WTC11 (cell line): ENCODE measurements at places on chromosomes 7 and 10.

- DNase-seq: peak; percentile 42
Measured at GRCh38 chr7:51459809-51460208, 143.2 kb upstream of the COBL start.

DNA sequence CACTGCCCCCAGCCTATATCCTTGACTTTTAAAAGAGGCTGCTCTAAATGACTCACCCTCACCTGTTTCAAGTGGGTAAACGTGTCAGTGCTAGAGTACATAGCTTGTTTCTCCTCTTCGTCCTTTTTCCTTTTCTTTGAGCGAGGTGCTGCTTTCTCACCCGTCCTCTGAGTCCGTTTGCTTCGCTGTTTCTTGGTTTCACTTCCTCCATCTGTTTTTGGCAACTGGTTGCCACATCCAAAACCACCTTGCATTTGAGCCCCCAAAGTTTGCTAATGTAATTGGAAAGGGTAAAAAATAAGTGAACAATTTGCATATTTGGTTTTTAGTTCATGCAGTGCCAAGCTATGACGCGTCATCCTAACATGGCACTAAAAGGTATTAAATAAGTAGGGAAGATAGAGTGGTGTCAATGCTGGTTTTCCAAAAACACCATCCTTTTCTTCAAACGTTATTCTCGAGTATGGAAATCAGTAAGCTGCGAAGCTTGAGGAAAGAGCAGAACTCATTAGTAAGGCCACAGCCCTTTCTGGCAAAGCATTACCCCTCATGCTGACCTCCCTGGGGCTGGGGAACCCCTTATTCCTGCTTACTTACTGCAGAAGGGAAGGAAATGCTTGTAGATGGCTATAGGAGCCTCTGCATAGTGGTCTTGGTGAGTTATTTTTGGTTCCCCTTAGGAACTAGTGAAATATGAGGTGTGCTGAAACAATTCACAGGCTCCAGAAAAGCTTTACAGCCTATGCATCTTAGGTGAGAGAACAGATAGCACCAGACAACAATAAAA, 133.5 kb downstream of the GALNT11 start:
- DNase-seq: no peak

- DNase-seq: no peak
Measured at GRCh38 chr7:98997846-98998245, 119.5 kb downstream of the TRRAP start.

- DNase-seq: no peak
Measured at GRCh38 chr7:11172835-11173234, 199.2 kb downstream of the PHF14 start.

DNA sequence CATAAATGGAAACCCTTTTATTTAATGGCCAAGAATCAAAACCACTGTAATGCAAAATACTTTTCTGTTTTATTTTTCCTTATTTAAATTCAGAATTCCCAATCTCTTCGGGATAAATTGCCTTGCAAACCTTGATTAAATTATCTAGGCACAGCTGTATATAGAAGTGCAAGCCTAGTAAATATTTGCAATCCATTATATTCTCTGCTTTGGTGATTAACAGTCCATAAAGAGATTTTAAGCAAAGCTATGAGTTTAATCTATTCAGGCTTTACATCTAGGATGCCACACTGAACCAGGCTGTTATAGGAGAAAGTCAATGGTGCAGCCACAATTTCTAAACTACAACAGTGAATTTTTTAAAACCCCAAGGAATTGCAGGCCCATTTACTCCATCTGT, 43.6 kb upstream of the THSD7A start:
- DNase-seq: no peak

DNA sequence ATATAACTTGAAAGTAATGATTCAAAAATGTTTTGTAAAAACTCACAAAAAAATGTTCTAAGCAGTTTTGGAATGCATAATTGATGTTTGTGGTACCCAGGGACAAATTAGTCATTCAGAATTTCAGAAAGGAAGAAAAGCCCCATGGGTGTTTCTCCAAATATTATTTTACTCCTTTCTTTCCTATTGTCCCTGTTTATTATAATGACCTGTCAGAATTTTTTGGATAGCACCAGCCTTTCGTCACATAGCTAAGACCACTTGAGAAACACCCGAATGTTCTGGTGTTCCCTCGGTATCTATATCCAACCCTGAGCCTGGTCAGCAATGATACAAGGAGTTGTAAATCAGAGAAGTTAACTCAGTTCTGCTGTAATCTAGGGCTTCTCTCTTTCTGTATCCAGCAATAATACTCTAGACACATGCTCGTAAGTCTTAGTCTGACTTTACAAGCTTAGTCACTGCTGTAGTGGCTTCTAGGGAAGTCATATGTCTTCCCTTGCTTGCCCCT, 64.8 kb upstream of the MEOX2 start:
- no peak for DNase-seq

DNA sequence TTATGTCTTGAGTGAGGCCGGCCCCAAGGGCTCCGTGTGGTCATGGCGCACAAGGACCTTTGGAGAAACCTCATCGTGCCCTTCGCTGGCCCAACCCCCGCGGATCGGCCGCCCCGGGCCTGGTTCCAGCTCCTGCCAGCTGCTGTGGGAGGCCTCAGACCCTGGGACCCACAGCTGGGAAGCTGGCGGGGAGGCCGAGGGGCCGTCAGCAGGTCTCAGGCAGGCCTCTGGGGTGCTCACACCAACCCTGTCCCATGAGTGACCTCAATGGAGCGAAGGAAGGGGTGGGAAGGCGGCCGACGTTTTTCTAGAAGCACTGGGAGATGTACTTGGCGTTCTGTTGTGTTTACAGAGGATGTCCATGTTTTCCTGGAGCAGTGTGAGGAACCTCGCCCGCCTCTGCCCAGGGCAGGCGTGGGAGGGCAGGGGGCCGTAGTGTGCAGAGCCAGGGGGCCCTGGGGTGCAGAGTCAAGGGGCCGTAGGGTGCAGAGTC, 18.6 kb upstream of the ADGRA1 start:
- no peak for DNase-seq

- no peak for DNase-seq
Measured at GRCh38 chr7:42262964-42263363, 26.0 kb upstream of the GLI3 start.

- no peak for DNase-seq
Measured at GRCh38 chr10:90141791-90142190, 440.4 kb downstream of the KIF20B start.

DNA sequence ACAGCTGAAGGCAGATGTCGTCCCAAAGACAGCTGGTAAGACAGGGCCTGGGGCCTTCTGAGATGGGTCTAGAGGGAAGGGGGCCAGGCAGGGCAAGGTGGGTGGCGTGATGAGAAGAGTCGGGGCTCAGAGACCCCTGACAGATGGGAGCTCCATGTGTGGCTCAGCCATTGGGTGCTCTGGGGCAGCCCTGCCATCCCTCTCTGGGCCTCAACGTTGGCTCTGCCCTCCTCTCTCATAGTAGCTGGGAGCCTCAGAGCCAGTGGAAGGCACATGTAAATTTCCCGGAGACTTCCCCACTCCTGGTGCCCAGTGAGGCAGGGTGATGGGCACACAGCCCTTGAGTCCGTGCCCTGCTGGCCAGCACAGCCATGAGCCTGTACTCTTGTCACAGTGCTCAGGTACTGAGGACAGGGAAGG, 1.8 kb downstream of the PPIF start:
- DNase-seq: no peak

DNA sequence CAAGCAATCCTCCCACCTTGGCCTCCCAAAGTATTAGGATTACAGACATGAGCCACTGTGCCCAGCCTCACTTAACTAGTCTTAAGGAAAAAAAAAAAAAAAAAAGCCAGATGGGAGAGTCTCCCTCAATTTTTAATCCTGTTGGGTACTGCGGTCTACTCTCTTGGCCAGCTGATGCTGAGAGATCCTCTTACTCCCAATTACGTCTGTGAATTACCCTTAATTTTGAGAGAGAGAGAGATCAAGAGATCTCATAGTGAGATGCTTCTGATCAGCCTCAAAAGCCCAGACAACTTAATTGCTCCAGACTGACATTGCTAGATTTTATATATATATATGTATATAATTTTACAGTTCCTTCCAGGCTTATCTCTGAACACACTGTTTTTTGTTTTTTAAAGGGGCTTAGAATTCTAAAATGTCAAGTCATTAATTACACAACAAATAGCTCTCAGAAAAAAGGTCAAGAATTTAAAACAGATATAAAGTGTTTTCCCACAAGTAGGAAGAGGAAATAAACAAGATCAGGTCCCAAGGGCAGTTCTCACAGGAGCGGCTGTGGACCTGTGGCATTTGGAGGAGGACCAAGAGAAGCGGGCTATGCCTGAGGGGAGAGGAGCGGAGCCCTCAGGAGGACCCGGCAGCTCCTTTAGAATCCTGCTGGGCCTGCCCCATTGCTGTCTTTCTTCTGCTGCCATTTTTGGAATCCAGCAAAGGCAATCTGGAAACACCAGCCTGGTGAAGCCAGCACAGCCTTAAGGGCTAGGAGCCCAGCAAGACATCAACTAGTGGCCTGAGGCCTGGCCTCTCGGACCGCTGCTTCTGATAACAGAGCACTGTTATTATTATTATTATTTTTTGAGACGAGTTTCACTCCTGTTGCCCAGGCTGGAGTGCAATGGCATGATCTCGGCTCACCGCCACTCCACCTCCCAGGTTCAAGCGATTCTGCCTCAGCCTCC, 30.1 kb downstream of the DENND2A start:
- no peak for DNase-seq

- no peak for DNase-seq
Measured at GRCh38 chr10:62244785-62245467, 23.7 kb downstream of the RTKN2 start.

DNA sequence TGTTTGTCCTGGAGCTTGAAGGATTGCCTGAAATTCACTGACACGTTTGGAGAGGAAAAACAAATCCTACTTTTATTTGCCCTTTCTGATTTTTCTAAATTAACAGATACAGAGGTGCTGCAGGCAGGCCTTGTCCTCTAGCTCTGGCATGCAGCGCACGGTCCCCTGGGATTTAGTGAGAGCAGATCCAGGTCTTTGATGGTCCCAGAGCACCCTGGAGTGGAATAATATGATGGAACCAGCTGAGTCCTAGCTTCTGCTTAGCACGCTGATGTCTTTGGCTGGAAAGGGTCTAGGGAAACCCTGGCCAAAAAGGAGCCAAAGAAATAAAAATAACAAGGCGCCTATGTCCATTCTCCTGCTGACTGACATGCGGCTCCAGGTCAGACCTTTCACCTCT, 40.5 kb downstream of the C10orf120 start:
- no peak for DNase-seq

DNA sequence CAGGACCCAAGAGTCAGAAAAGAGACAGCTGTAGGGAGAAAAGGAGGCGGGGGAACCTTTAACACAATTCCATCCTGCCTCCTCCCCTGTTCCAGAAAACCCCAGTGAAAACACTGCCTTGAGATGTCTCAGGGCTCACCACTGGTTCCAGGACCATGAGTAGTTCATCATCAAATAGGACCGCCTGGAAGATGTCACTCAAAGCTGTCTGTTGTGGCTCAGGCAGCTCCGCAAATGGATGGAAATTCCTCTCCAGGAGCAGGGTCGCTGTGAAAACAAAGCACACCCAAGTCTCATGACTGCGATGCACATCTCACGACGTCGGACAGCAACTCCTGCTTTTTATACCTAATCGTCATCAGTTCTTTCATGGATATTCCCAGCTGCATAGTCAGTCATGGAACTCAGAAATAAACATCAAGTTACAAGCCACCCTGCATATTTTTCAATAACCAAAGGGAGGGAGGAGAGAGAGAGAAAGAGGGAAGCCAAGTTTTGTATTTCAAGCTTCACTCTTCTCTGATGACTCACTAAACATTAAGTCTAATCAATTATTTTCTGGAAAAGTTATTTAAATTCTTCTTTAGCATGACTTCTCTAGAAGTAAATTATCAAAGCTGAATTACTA, 49.2 kb downstream of the GSDME start:
- DNase-seq: no peak

- peak; percentile 64 for DNase-seq
Measured at GRCh38 chr7:47818796-47819606, 129.3 kb downstream of the PKD1L1 start.
